ENCODE measurements at places on chromosomes 13 and 19.

GRCh38 chr19:49891393-49891792 is 5.3 kb downstream of the IL4I1 start:
- no peak for DNase-seq

DNA sequence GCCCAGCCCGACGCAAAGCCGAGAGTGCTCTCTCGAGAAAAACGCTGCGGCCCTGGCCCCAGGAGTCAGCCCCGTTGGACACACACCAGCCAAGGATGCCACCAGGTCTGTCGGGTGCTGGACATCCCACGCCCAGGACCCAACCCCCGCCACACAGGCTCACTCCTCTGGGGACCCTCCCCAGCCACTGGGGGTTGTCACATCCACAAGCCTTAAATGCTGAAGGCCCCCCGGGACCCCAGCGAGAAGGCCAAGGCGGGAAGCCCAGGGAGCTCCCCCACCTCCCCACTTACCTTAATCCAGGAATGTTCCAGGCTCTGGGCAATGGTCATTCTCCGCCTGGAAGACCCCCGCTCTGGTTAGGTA is 11.2 kb downstream of the DAPK3 start:
- no peak for DNase-seq

DNA sequence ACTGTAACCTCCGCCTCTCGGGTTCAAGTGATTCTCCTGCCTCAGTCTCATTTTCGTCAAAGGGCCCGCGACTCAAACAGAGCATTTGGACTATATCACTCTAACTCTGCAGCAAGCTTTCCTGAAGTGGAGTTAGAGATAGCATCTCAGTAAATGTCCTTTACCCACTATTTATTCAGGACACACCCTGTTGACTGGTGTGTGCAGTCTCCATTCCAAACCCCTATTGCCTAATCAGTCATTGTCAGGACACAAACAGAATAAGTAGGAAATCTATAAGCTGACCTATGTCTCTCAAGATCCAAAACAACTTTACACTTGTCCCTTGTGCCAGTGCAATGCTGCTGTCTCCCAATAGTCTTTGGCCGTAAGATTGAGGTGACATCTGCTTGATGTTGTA is 1.4 kb downstream of the ZNF222 start:
- DNase-seq: no peak

- DNase-seq: no peak
Observed at GRCh38 chr13:113078902-113079780, 26.4 kb upstream of the F7 start.

DNA sequence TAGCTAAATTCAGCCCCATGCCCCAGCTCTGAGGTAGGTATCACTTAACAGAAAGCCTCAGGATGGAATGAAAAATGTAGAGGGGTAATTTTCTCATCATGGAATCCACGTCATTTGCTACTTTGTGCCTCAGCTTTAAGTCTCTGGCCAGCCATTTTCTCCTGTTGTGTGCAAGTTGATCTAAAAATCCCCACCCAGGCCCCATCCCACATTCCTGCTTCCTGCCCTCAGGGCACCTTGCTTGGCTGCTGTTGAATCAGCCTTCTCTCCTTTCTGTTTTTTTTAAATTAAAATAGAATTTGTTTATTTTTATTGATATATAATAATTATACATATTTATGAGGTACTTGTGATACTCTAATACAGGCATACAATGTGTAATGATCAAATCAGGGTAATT is 179.9 kb upstream of the TSHZ3 start:
- no peak for DNase-seq

GRCh38 chr13:109357751-109358471 is 428.5 kb downstream of the IRS2 start:
- no peak for DNase-seq

DNA sequence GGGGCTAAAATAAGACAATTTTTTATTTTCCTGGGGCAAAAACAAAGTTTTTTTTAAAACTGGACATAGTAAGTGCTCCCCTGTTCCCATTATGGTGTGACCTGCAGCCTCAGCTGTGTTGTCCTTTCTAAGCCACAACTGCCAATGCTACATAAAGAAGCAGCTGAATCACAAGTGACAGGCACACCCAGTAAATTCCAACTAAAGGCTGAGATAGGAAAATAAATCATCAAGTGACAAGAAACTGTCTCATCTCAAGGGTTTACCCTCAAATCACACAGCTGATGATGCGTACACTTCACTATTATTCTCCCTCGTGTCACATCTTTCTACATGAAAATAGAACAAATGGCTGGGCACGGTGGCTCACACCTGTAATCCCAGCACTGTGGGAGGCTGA is 28.7 kb downstream of the STK24 start:
- peak; percentile 34 for DNase-seq

GRCh38 chr19:24049537-24049936 is 37.5 kb upstream of the ZNF254 start:
- peak; percentile 19 for DNase-seq

GRCh38 chr13:74922963-74923362 is 559.0 kb downstream of the TBC1D4 start:
- DNase-seq: no peak

- no peak for DNase-seq
Observed at GRCh38 chr13:64300239-64300638, 2884.6 kb upstream of the PCDH20 start.

DNA sequence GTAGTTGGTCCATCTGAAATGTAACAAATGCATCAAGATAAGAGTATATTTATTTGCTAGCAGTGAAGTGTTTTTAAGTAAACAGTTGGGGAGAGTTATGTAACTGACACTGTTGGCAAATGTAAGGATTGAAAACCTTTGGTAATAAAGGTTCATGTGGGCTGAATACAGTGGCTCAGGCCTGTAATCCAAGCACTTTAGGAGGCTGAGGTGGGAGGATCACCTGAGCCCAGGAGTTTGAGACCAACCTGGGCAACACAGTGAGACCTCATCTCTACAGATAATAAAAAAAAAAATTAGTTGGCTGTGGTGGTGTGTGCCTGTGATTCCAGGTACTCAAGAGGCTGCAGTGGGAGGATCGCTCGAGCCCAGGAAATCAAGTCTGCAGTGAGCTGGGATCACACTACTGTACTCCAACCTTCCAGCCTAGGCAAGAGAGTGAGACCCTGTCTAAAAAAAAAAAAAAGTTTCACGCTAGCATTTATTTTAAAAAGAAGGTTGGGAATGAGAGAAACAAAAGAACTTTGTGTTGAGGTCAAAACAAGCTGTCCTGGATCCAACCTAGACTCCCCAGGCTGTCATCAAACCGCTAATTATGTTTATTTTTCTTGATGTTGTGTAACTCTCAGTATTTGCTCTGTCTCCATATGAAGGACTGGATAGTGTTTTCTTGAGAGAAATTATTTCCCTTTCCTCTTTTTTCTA is 20.7 kb downstream of the SETDB2 start:
- no peak for DNase-seq
